Calu3 (cell line): ENCODE measurements at places on chromosomes 4 and X. TPM values are rescaled to one million over a fixed set of nuclear protein-coding genes. Genes with fewer than 3 reads are reported as not detected.

DNA sequence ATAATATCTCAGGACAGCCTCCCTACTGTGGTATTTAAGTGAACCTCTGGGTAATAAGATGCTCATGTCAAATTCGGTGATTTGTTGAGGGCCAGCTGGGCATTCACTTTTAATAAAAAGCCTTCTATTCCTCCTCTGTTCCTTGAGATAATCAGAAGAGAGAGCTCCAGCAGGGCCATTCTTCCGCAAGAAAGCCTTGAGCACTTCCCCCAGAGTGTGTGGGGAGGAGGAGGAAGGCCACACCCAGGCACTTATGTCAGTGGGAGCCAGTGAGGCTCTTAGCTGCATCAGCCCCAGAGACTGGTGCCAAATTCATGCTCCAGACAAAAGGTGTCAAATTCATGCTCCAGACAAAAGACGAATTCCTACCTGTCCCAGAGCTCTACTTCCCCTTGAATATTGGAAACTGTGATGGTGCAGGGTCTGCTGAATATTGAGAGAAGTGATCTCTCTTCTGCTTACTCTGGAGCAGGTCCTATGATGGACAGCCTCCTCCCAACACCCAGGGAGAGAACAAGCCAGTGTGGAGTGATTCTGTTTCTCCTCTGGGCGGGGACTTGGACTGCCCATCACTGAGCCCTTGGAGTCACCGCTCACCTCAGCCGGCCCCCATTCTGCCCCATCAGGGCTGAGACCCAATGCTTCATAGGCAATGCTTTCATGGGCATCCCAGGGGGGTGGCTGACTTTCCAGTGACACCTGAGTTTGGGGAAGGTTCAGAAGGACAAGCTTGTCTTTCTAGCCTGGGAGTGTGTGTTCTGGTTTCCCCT, 68.1 kb downstream of the FHDC1 start:
- no peak for DNase-seq

DNA sequence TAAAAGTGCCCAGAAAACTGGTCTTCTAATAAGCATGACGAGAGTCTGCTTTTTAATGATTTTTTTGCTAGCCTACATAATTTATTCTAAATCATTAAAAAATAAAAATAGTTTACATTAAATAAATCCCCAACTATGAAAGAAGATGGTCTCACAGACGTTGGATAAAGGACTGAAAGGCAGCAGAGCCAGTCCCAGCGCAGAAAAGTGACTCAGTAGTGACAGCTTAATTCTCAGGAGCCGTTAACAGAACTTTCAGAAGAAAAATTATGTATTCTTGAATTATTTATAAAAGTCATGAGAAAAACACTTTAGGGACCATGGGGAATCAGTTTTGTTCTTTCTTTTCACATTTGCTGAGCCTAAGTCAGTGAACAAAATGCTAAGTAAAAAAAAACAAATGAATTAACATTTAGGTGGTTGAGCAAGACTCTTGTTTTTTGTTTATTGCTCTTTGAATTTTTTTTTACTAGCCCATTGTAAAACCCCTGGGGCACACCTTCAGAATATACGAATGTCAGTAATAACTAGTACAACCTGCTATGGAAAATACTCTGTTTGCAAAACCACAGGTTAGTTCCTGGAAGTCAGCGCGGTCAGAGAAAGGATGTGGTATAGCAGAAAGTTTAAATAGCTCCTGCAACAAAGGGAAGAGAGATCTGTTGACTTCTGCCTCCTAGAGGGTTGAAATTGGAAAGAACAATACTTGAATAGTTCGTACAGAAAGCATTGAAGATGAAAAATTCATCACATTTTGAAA, 50.4 kb upstream of the CCDC160 start:
- no peak for DNase-seq

HPSE gene
- total RNA-seq = 5.1 and 5.2 TPM in 2 replicates

CT83 gene
- 30.5 and 35.2 TPM in 2 replicates for total RNA-seq

FAAH2 gene
- total RNA-seq = 9.1 and 10.3 TPM in 2 replicates
